ENCODE measurements at places on chromosomes 7 and 10.

DNA sequence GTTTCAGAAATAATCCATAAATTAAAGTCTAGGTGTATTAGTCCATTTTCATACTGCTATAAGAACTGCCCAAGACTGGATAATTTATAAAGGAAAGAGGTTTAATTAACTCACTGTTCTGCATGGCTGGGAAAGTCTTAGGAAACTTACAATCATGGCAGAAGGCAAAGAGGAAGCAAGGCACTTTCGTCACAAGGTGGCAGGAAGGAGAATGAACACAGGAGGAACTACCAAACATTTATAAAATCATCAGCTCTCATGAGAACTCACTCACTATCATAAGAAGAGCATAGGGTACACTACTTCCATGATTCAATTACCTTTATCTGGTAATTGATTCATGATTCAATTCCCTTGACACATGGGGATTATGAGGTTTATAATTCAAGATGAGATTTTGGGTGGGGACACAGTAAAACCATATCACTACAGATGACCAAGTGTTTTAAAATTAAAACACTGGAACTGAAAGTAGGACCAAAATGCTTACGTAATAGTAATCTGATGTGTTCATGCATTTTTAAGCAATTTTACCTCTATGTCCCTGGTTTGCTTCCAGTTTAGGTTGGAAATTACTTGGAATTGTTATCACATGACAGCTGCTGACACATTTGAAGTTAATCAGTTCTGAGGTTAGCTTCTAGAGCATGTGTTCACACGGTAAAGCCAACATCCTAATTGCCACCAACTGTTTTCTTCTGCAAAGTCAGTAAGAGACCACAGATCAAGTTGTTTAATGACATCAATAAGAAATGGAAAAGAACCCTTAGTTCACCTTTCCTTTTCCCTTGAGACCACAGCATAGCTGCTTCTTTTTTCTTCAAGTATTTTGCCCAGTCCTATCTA, 48.4 kb upstream of the SEMA3C start:
- DNase-seq = no peak

DNA sequence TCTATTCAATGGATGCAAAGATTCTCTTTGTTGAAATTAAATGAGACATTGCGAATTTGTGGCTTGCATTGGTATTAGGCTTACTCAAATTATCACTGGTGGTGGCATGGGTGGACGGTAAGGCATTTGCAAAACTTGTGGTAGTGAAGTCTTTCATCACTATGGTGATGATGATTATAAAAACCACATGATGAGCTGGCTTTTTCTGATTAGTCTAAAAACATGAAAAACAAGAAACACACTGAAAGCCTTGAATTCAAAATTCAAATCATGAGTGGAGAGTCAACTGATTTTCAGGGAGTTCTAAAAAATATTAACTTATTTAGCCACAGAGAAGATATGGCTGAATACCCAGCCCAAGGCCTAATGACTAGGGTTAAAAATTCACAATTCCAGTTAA, 99.8 kb upstream of the HGF start:
- DNase-seq = no peak

- peak; percentile 96 for DNase-seq
Observed at GRCh38 chr10:93471110-93471651, 11.0 kb downstream of the MYOF start.

DNA sequence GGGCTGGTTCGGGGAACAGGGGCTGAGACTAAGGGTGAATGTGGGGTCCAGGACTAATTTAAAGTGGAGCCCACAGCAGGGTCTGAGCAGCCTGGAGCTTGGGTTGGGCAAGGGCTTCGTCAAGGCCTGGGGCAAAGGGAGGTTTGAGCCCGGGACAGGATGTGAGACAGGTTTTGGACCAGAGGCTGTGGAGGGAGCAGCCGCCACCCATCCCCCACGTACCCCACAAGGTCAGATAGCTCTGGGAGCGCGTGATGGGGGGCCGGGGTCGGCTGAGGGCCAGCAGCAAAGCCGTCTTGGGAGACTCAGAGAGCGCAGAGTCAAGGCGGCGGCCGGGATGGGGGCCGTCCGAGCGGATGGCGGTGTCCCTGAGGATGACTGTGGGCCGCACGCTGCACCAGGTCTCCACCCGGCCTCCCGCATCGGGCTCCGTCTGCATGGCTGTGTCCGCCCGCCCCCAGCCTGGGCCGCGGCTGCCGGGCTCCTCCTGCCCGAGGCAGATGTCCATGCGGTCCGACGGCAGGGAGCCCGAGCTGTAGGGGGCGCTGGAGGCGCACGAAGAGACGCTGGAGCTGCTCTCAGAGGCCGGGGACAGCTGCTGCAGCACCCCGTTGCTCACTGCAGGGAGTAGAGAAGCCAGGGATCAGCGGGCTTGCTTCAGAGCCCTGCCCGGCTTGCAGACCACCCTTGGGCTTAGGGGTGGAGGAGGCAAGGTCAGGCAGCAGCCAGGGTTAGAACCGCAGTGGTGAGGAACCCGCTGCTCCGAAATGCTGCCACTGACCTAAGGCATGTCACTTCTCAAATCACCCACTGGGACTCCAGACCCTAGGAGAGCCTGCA, 12.1 kb downstream of the PDZD7 start:
- DNase-seq = peak; percentile 85

- peak; percentile 41 for DNase-seq
Observed at GRCh38 chr7:137932881-137933269, 69.0 kb downstream of the CREB3L2 start.

DNA sequence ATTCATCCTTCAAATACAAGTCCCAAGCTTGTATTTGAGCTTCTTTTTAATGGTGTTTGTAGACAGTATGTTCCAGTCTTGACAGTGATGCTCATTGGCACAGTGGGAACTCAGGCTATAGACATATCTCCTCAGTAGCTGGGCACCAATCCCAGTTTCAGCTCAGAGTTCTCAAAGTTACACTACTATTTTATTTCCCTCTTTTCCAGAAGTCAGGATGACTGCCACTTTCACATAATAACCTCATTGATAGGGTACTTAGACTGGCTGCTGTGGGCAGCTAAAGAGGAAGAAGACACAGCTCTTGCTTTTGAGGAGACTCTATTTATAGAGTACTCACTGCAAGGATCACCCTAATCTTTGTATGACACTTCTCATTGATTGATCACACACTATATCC, 2.4 kb downstream of the GBF1 start:
- no peak for DNase-seq

- DNase-seq = no peak
Observed at GRCh38 chr10:102962267-102962666, 44.2 kb downstream of the CNNM2 start.

- DNase-seq = no peak
Observed at GRCh38 chr7:101985057-101985902, 167.9 kb downstream of the CUX1 start.

- DNase-seq = no peak
Observed at GRCh38 chr7:34242391-34242790, 337.1 kb downstream of the BMPER start.

DNA sequence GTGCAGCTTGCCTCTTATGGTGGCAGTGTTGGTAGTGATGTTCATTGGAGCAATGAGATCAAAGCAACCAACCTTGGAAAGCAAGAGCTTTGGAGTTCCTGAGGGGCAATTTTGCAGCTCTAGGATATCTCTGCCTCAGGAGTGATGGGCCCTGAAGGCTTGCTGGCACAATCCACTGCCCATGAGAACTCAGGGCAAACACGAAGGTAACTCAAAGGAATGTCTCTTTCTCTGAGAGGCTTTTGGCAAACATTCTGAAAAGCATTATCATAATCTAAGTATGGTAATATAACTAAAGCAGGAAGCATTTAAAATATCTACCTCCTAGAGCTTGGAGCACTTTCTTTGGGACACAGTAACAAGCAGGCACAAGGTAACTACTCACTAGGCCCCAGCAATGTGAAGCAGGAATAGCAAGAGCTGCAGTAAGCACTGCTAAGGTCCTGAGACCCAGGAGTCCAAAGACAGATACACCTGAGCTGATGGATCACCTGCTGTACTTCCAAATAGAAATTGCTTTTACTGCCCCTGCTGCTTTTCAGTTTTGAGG, 103.1 kb downstream of the NRF1 start:
- DNase-seq = no peak

GRCh38 chr10:3773460-3774017, 11.5 kb downstream of the KLF6 start:
- no peak for DNase-seq

DNA sequence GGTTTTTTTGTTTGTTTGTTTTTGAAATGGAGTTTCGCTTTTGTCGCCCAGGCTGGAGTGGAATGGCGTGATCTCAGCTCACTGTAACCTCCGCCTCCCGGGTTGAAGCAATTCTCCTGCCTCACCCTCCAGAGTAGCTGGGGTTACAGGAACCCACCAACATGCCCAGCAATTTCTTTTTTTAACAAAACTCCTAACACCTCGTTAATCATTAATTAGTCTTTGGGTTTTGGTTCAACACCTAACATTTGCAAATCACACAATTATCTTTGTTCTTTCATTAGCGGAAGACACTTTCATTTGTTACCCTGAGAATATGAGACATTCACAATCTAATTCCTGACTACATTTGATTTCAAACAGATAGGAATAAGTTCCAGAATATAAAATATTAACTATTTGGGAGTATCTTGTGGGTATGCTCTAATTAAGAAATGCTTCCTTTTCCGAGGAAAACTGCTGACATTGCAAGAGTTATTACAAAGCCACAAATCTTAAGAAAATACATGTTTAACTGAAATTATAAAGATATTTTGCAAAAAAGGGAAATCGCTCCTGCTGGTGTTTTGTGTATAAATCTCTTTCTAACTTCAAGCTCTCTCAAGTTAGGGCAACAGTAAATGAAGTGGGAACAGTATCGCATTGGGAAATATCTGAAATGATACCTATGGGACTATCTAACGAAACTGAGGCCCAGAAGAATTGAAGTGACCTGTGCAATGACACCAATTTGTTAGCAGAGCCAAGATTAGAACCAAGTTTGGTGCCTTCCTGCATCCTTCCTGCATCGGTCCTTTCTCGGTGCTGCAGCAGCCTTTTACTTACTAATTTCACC, 1.2 kb upstream of the LSM8 start:
- DNase-seq = no peak

GRCh38 chr7:25940086-25940906, 211.7 kb upstream of the NFE2L3 start:
- DNase-seq = no peak

DNA sequence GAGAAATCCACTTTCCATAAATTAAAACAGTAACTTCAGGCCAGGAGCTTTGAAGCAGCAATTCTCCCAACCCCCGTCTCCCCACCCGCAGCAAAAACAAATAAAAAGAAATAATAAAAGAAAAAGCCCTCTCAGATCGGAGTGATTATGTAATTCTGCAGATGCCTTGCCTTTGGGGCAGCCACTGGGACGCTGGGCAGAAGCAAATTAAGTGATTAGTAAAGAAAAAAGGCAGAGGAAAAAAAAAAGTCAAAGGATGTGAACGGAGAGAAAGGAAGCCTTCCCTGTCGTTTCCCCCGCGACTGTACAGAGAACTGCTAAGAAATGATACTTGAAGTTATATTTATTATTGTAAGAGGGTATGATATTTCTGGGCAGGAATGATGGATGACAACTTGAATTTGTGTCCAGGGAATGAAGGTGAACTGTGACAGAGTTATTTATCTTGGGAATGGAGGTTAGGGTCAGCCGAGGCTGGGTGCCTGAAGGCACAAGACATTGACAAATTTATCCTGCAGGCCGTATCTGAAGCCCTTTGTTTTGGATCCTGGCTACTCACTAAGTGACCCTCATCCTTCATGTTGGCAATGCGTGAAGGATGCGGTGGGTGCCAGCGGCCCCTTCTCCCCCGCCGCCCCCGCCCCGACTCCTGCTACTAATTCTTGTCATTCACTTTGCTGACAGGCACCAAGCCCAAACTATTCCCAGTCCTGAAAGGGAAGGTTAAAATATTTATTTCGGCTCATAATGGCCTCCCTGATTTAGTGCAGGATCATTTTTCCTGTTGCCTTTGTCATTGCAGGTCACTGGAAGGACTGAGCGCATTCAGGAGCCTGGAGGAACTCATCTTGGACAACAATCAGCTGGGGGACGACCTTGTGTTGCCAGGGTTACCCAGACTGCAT, 604.0 kb downstream of the LRMDA start:
- DNase-seq = peak; percentile 17

- DNase-seq = no peak
Observed at GRCh38 chr7:152025937-152026890, 740 bp downstream of the GALNT11 start.

GRCh38 chr10:132304756-132305509, 2.8 kb downstream of the STK32C start:
- DNase-seq = no peak

- DNase-seq = no peak
Observed at GRCh38 chr10:75283078-75283670, 47.4 kb upstream of the COMTD1 start.

- no peak for DNase-seq
Observed at GRCh38 chr7:28627263-28627653, 214.9 kb downstream of the CREB5 start.

DNA sequence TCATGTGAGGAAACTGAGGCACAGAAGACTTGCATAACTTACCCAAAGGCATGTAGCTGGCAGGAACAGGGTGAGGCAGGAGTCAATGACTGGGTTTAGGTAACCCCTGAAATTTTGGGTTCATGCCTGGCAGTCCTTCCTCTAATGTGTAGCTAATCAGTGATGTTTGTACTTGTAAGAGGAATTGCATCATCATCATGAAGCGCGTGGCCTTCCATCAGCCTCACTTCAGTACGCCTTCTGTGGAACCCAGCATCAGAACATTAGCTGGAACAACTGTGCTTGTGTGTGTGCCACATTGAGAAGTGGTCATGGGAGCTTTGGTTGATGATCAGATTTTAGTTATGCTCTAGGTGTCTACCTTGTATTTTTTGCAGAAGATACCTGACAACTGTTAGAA, 18.2 kb upstream of the STMP1 start:
- DNase-seq = no peak

DNA sequence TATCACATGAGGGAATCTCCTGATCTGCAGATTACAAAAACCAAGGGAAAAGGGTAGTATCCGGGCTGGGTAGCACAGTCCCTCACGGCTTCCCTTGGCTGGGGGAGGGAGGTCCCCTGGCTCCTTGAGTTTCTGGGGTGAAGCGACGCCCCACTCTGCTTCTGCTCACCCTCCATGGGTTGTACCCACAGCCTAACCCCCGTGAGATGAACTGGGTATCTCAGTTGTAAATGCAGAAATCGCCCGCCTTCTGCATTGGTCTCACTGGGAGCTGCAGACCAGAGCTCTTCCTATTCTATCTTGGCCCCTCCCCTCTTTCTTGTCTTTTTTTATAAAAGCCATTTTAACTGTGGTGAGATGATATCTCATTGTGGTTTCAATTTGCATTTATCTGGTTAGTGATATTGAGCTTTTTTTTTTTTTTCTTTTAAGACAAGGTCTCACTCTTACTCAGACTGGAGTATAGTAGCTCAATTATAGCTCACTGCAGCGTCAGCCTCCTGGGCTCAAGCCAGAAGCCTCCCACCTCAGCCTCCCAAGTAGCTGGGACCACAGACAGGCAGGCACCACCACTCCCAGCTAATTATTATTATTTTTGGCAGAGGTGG, 87.8 kb downstream of the ABCC2 start:
- no peak for DNase-seq

DNA sequence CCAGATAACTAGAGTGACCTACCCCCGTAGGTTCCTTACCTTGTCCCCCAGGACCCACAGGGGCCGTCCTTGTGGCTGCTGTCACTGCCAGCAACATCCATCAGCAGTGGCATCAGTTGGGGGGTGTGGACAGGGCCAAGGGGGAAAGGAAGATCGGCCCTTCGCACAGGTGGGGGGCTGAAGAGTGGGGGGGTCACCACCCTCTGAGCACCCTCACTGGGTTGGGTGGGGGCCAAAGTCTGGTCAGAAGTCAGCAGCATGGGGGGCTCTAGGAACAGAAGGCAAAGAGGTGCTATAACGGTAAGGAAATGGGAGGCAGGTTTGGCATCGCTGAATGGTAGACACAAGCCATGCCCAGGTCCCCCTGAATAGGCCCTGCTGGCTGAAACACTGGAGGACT, 4.6 kb downstream of the NOBOX start:
- DNase-seq = no peak

All from kidney capillary endothelial cell (primary cell).